ENCODE measurements at places on chromosomes 11 and 22. TPM values are rescaled to one million over a fixed set of nuclear protein-coding genes. Genes with fewer than 3 reads are reported as not detected.

The MRGPRX3 gene
- not detected for total RNA-seq

The SLC35F2 gene
- total RNA-seq = 0.99 TPM

The NRIP3 gene
- 1.1 TPM for total RNA-seq

The APOBEC3H gene
- total RNA-seq = not detected

DNA sequence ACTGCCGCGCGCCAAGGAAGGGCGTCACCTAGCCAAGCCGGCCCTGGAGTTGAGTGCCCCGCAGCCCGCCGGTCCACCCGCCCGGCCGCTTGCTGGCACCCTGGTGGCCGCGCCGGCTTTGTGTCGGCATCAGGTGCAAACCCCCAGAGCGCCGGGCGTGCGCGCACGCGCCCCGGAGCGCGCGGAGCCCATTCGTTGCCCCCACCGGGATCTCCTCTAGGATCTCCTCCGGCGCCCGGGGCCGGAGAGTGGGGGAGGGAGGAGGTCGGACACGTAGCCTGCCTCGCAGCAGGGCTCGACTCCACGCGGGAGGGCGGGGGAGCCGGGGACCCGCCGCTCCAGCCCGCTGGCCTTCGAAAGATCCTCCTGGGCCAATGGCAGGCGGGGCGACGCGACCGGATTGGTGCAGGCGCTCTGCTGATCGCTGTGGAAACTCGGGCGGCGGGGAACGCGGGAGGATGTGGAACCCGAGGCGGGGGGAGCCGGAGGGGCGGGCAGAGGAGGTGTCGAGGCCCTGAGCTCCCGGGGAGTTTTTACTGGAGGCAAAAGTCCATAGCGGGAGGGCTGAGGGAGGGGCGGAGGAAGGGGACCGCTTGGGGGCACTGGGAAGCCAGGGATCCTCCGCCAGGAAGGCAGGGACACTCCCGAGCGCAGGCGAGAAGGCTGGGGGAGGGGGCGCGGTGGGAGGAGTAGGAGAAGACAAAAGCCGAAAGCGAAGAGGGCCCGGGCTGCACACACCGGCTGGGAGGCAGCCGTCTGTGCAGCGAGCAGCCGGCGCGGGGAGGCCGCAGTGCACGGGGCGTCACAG is at the start of gene FADS2:
Gene FADS2 (plus strand): TSS at position 730 of the 808 bp plus-strand sequence. CDS start 91 bp downstream, outside the sequence.
- peak within 1 kb of the TSS; percentile 87 for H3K27ac ChIP-seq
- peaks cover 53% of the 10 kb centered on the region for H3K4me1 ChIP-seq
- H3K4me3 ChIP-seq = peak within 1 kb of the TSS; percentile 74
- H3K36me3 ChIP-seq = no peaks in the 10 kb centered on the region
- H3K27me3 ChIP-seq = no peaks in the 10 kb centered on the region

DNA sequence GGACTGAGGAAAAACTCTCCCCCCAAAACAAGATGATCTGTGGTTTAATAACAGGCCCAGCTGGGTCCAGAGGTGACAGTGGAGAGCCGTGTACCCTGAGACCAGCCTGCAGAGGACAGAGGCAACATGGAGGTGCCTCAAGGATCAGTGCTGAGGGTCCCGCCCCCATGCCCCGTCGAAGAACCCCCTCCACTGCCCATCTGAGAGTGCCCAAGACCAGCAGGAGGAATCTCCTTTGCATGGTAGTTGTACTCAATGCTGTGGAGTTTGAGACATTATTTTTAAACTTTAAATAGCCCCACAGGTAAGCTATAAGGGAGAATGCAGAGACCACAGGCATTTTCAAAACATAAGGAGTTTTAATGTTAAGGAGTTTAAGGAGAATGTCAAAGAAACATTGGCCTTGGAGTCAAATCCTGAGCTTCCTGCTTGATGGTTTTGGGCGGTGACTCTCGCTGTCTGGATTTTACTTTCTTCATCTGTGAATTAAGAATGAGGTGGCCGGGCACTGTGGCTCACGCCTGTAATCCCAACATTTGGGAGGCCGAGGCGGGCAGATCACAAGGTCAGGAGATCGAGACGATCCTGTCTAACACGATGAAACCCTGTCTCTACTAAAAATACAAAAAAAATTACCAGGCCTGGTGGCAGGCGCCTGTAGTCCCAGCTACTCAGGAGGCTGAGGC is 6.8 kb downstream of the APOL1 start:
- peaks cover 34% of the 10 kb centered on the region for H3K36me3 ChIP-seq
- DNase-seq = no peak
- peaks cover 10% of the 10 kb centered on the region for H3K4me1 ChIP-seq
- H3K27ac ChIP-seq = peak overlapping the region; percentile 68
- no peaks in the 10 kb centered on the region for H3K27me3 ChIP-seq

GRCh38 chr22:49017482-49018329 is 810.0 kb downstream of the BRD1 start:
- peak overlapping the region; percentile 87 for H3K27ac ChIP-seq
- no peak overlapping the region for H3K4me3 ChIP-seq
- no peaks in the 10 kb centered on the region for H3K27me3 ChIP-seq
- no peaks in the 10 kb centered on the region for H3K4me1 ChIP-seq
- H3K36me3 ChIP-seq = no peaks in the 10 kb centered on the region

- DNase-seq = no peak
- no peak overlapping the region for H3K27ac ChIP-seq
- no peak overlapping the region for H3K4me3 ChIP-seq
Measured at GRCh38 chr11:100574894-100575769, 112.0 kb upstream of the ARHGAP42 start.

DNA sequence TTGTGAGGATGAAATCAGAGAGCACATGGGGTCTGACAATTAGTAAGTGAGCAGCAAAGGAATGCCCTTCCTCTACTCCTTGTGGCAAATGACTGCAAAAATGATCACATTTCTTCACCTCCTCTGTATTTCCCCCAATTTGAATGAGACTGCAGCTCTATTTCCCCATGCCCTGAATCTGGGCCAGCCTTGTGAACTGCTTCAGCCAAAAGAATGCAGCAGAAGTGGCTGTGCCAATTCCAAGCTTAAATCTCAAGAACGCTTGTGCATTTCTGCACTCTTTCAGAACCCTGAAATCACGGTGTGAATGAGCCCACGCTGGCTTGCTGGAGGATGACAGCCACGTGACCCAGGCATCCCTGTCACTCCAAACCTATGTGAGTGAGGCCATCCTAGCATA is 9.9 kb downstream of the SLC43A3 start:
- no peak overlapping the region for H3K4me3 ChIP-seq
- no peak for DNase-seq
- H3K27me3 ChIP-seq = no peaks in the 10 kb centered on the region
- H3K27ac ChIP-seq = no peak overlapping the region
- H3K36me3 ChIP-seq = peaks cover 97% of the 10 kb centered on the region
- peaks cover 28% of the 10 kb centered on the region for H3K4me1 ChIP-seq

GRCh38 chr11:105548359-105548758 is 61.5 kb upstream of the GRIA4 start:
- no peaks in the 10 kb centered on the region for H3K4me1 ChIP-seq
- no peak overlapping the region for H3K27ac ChIP-seq
- DNase-seq = no peak
- no peaks in the 10 kb centered on the region for H3K36me3 ChIP-seq
- no peaks in the 10 kb centered on the region for H3K27me3 ChIP-seq

- H3K4me3 ChIP-seq = no peak overlapping the region
- H3K36me3 ChIP-seq = no peaks in the 10 kb centered on the region
- no peak for DNase-seq
- H3K4me1 ChIP-seq = no peaks in the 10 kb centered on the region
- H3K27ac ChIP-seq = no peak overlapping the region
Measured at GRCh38 chr11:17639091-17639490, 80.3 kb upstream of the MYOD1 start.

DNA sequence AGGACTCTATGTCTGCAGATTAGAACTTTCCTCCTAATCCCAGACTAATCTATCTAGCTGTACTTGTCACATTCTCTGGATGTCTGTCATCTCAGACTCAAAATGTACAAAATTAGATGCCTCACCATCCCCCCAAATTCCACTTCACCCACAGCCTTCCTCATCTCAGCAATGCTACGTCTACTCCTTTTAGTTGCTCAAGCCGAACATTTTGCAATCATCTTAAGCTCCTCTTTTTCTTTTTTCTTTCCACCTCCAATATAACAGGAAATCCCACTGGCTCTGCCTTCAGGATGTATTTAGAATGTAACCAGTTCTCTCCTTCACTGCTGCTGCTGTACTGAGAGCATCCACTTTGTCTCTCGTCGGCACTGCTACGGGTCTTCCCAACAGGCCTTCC is 1091.8 kb downstream of the TBC1D22A start:
- H3K4me1 ChIP-seq = no peaks in the 10 kb centered on the region
- no peak for DNase-seq
- H3K27ac ChIP-seq = no peak overlapping the region

DNA sequence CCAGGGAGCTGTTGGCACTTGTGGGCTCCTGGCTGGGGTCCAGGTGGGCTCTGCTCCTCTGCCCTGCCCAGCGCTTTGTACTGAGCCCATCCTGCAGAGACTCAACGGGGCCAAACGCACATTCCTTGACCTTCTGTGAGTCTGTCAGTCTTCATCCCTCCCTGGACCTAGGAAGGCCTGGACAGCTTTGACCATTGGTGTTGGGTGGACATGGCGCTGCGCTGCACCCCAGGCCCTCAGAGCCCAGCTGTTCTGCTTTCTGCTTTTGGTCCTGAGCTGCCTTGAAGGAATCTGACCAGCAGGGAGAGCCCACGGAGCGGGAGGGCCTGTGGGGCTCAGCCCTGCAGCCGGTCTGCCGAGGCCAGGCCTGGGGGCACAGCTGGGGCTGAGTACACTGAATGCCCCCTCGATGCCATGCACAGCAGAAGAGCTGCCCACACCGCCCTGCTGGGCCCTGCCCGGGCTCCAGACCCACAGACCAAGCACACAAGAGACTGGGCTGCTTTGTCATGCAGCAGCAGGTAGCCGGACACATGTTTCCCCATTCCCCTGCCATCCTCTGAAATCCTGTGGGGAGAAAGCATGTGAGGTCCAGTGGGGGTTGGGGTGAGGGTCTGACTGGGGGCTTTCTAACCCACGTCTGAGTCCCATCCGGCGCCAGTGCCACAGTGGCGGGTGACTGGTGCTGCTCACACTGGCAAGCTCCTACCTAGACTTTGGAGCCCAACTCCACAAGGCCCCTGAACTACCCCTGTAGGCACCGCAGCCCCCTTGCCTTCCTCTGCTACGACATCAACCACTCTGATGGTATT is 24.1 kb upstream of the CCDC188 start:
- no peak overlapping the region for H3K27ac ChIP-seq
- H3K4me1 ChIP-seq = no peaks in the 10 kb centered on the region
- no peak for DNase-seq
- no peaks in the 10 kb centered on the region for H3K27me3 ChIP-seq
- no peaks in the 10 kb centered on the region for H3K36me3 ChIP-seq
- no peak overlapping the region for H3K4me3 ChIP-seq

- H3K4me1 ChIP-seq = peaks cover 92% of the 10 kb centered on the region
- no peaks in the 10 kb centered on the region for H3K27me3 ChIP-seq
- no peak for DNase-seq
- no peak overlapping the region for H3K27ac ChIP-seq
- H3K36me3 ChIP-seq = peaks cover 78% of the 10 kb centered on the region
Measured at GRCh38 chr22:37309211-37310074, 27.1 kb downstream of the CYTH4 start.
